ENCODE measurements at places on chromosomes 1 and 21. TPM values are rescaled to one million over a fixed set of nuclear protein-coding genes. Genes with fewer than 3 reads are reported as not detected.

AMY1C gene
- not detected for total RNA-seq

DNA sequence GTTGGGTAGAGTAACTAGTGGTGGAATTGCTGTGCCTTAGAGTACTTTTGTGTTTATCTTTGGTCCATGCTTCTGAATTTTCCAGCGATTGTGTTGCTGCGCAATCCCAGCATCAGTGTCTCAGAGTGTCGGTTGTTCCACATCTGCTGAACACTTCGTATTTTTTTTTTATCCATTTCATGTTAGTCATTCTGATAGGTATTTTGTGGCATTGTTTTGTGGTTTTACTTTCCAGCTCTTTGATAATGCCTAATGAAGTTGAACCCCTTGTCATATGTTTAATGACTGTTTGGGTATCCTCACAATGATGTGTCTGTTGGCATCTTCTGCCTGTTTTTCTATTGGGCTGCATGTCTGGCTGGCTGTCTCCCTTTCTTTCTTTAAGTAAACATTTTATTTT, 13.6 kb downstream of the TUFT1 start:
- H3K36me3 ChIP-seq = no peaks in the 10 kb centered on the region
- no peaks in the 10 kb centered on the region for H3K4me1 ChIP-seq
- H3K4me3 ChIP-seq = no peak overlapping the region
- H3K27me3 ChIP-seq = no peaks in the 10 kb centered on the region

DNA sequence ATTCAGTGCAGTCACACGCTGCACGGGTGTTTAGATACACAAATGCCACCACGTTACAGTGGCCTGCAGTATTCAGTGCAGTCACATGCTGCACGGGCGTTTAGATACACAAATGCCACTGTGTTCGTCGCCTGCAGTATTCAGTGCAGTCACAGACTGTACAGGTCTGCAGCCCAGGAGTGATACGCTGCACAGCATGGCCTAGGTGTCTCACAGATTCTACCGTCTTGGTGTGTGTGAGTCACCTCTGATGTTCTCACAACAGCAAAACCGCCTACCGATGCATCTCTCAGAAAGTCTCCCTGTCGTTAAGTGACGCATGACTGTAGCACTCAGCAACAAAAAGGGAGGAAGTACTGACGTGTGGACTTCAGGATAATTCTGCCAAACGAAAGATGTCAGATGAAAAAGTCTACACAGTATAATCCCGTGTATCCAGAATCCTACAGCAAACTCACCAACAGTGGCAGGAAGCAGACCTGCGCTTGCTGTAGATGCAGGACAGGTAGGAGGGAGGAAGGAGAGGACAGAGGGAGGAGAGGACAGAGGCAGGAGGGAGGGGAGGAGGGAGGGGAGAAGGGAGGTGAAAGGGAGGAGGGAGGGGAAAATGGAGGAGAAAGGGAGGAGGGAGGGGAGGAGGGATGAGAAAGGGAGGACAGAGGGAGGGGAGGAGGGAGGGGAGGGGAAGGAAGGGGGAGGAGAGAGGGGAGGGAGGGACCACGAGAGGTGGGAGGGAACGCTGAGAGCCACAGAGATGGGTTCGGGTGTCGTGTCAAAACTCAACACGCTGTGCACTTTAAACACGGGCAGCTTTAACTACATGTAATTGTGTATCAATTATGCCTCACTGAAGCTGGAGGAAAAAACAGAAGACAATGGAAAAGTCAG, 36.3 kb upstream of the PCBP3 start:
- no peak for DNase-seq
- peaks cover 9% of the 10 kb centered on the region for H3K4me1 ChIP-seq
- no peak overlapping the region for H3K27ac ChIP-seq
- no peaks in the 10 kb centered on the region for H3K36me3 ChIP-seq

DNA sequence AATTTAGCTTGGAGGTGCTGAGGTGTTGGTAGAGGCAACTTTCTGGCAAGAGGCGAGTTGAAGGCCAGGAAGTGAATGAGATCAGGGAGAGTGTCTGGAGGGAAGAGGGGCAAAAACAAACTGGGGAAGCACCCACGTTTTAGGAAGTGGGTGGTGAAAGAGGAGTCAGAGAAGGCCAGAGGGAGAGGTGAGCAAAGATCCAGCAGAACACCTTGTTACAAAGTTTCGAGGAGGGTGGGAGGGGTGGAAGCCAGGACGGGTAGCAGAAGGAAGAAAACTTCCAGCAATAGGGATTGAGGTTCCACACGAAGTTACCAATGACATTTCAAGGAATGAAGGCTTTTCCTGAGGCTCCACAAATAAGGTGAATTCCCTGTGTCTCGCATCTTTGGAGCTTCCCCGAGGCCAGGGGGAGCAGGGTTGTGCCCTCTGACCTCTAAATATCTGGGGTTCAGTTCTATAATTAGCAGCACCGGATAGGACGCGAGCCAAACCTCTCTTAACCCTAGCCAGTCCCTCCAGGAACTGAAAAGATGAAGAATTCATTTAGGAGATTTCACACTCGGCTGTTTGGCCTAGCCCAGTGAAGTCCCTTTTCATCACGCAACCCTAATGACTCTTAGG, 578 bp upstream of the SESN2 start:
- no peaks in the 10 kb centered on the region for H3K36me3 ChIP-seq
- peak overlapping the region; percentile 92 for H3K4me3 ChIP-seq
- H3K4me1 ChIP-seq = peaks cover 43% of the 10 kb centered on the region

GRCh38 chr1:207883104-207883651, 27.7 kb downstream of the CD34 start:
- no peak overlapping the region for H3K27ac ChIP-seq
- no peak for DNase-seq
- no peaks in the 10 kb centered on the region for H3K36me3 ChIP-seq
- H3K4me1 ChIP-seq = peaks cover 55% of the 10 kb centered on the region
- H3K4me3 ChIP-seq = no peak overlapping the region

DNA sequence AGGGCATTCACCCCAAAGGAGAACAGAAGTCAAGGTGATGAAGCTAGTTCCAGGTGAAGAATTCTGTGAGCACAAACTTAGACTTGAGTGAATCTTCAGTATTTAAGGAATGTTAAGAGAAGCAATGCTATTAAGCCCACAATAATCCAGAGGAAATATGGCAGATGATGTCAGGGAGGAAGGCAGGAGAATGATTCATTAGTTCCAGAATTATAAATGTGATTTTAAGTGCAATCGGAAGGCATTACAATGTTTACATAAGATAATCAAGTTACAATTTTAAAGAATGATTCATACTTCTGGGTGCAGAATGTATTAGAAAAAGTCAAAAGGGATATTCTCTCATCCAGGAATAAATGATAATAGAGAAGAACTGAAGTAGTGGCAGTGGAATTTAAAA, 545.2 kb upstream of the BRINP3 start:
- no peak overlapping the region for H3K27ac ChIP-seq
- H3K4me3 ChIP-seq = no peak overlapping the region
- no peaks in the 10 kb centered on the region for H3K4me1 ChIP-seq
- H3K36me3 ChIP-seq = no peaks in the 10 kb centered on the region

DNA sequence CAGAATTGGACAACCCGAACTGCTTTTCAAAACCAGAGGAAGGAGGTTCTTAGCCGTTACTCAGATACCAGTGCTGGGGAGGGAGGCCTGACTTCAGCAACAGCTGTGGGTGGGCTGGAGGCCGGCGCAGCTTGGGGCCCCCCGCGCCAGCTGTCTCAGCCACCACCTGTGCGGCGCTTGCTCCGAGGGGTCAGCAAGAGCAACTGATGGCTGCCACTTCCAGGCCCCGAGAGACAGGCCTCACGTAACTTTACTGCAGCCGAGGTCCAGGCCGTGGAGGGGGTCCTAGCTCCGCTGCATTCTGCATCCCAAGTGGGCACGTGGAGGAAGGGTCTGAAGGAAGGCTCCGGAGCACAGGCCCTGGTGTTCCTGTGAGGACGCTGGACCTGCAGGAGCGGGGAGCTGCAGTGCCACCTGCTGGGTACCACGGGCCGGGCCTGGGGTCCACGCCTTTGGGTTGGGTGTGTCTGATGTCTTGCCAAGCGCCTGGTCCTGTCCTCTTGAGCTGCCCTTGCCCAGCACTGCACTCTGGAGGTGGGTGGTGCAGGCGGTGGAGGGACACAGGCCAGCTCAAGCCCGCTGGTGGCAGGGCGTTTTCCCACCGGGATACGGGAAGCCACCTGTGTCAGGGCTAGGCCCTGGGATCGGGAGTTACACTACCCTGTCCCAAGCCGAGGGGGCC, 9.8 kb downstream of the THAP3 start:
- H3K27me3 ChIP-seq = no peaks in the 10 kb centered on the region
- peaks cover 100% of the 10 kb centered on the region for H3K36me3 ChIP-seq
- H3K4me3 ChIP-seq = no peak overlapping the region
- no peak for DNase-seq

- no peak for DNase-seq
- H3K36me3 ChIP-seq = no peaks in the 10 kb centered on the region
- H3K4me3 ChIP-seq = no peak overlapping the region
- H3K27ac ChIP-seq = no peak overlapping the region
Observed at GRCh38 chr21:29115899-29116298, 14.5 kb upstream of the MAP3K7CL start.

DNA sequence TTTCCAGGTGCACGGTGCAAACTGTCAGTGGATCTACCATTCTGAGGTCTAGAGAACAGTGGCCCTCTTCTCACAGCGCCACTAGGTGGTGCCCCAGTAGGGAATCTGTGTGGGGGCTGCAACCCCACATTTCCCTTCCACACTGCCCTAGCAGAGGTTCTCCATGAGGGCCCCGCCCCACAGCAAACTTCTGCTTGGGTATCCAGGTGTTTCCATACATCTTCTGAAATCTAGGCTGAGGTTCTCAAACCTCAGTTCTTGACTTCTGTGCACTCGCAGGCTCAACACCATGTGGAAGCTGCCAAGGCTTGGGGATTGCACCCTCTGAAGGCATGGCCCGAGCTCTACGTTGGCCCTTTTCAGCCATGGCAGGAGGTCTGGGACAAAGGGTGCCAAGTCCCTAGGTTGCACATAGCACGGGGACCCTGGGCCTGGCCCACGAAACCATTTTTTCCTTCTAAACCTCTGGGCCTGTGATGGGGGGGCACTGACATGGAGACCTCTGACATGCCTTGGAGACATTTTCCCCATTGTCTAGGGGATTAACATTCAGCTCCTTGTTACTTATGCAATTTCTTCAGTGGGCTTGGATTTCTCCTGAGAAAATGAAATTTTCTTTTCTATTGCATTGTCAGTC, 10.0 kb downstream of the HS2ST1 start:
- H3K27ac ChIP-seq = no peak overlapping the region
- no peaks in the 10 kb centered on the region for H3K27me3 ChIP-seq
- DNase-seq = no peak
- no peaks in the 10 kb centered on the region for H3K4me1 ChIP-seq
- no peak overlapping the region for H3K4me3 ChIP-seq

DNA sequence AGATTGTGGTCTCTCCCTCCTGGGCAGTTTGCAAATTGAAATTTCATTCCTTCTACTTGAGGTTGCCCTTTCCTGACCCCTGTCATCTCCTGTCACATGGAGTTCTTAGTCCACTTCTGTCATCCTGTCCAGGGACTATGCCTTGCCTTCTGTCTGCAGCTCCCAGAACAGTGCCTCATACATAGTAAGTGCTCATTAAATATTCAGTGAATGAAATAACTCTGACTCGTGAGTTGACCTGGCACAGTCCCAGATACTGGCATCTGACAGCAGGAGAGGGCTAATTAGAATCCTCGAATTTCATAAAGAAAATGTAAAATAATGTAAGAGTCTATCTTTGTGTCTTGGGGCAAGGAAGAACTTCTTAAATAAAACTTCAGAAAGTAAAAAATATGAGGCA, 50.8 kb downstream of the CNIH3 start:
- H3K4me1 ChIP-seq = no peaks in the 10 kb centered on the region
- H3K27me3 ChIP-seq = no peaks in the 10 kb centered on the region
- H3K27ac ChIP-seq = no peak overlapping the region
- DNase-seq = no peak
- H3K4me3 ChIP-seq = no peak overlapping the region
- no peaks in the 10 kb centered on the region for H3K36me3 ChIP-seq

DNA sequence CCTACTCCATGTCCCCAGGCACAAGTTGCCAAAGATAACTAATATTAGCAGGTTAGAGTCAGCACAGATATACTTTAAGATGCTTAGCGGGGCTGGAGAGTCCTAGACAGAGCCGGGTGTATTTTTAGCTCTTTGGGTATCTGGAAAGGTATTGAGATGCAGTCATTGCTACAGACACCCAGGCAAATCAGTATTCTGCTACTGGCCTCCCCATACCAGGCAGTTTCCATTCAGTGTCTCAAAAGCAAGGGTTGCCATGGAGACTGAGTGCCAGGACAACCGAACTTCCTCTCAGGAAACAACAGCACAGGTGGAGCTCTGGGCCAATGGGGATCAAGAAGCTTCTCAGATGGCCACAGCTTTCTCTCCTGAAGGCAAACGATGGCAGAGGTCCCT, 45.3 kb downstream of the KCNC4 start:
- DNase-seq = no peak
- H3K27me3 ChIP-seq = no peaks in the 10 kb centered on the region
- H3K4me3 ChIP-seq = no peak overlapping the region

DNA sequence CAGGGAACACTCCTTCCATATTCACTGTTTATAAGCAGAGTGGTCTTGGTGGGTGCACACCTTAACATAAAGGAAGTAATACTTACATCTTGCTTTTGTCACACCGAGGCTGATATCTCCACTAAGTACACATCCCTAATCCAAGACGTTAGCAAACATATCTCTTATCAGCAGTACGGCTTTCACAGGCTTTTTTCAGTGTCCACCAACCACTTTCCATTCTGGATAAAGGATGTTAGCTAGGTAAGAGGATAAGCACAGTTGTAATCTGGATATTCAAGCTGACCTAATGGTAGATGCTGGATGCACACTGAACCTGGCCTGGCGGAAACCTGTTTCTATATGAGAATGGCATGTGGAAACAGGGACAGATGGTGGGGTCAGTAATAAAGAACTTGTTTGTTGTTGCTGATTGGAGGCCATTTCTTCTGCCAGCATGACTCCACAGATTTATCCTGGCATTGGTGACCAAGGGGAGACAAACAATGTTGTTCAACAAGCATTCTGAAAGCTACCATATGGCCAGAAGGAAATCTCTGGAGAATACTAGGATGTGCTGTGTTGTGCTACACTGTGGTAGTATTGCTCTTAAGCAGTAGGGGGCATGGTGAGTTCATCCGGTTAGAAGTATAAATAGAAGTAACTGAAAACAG, 416.4 kb downstream of the PTBP2 start:
- no peak overlapping the region for H3K4me3 ChIP-seq
- no peaks in the 10 kb centered on the region for H3K27me3 ChIP-seq
- no peak overlapping the region for H3K27ac ChIP-seq
- H3K36me3 ChIP-seq = no peaks in the 10 kb centered on the region
- peaks cover 6% of the 10 kb centered on the region for H3K4me1 ChIP-seq
